ENCODE measurements at places on chromosomes 1 and 21. TPM values are rescaled to one million over a fixed set of nuclear protein-coding genes. Genes with fewer than 3 reads are reported as not detected.

The CLDN14 gene
- 8.7 TPM for total RNA-seq

The RSPH1 gene
- total RNA-seq, result 12.0 TPM

The ELAVL4 gene
- total RNA-seq, result not detected

The MAPKAPK2 gene
- total RNA-seq, result 113 TPM

The CLCA1 gene
- not detected for total RNA-seq

The BCAR3 gene
- total RNA-seq, result 25.4 TPM

The RLF gene
- 15.8 TPM for total RNA-seq

The TIE1 gene
- total RNA-seq, result 46.3 TPM

The TAL1 gene
- 6.5 TPM for total RNA-seq

The OSCP1 gene
- total RNA-seq, result 22.0 TPM

The RXRG gene
- 0.44 TPM for total RNA-seq

The HFM1 gene
- total RNA-seq, result 1.2 TPM

The S100A11 gene
- total RNA-seq, result 835 TPM

The UQCRHL gene
- 0.91 TPM for total RNA-seq

The PLCH2 gene
- total RNA-seq, result 8.7 TPM

The LCE3A gene
- total RNA-seq, result not detected
